Activated T-cell treated with anti-CD3 and anti-CD28 coated beads for 4 hours (primary cell): ENCODE measurements at places on chromosomes 6 and 20.

GRCh38 chr6:1610497-1611321 lies 994 bp downstream of the FOXC1 start:
- DNase-seq = no peak

GRCh38 chr6:36969240-36969691 lies 14.7 kb downstream of the PI16 start:
- no peak for DNase-seq

DNA sequence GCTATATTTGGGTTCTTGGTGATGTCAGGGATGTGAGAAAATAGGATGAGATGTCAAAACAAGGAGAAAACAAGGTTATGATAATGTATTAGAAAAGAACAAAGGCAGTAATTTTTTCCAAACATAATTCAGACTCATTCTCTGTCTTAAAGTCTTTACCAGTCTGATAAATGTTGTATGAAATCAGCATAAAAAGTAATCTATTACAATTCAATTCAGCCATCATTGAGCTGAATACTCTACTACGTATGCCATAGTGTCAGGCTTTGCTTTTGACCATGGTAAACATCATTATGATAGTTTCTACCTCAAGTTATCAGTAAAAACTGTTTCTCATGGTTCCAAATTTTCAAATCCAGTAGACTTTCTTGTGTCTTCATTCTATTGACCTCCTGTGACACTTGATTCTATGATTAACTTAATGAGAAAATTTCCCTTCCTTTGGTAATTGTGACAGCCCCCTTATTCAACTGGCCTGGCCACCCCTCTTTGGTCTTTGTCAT lies 75.0 kb downstream of the EPHA7 start:
- DNase-seq = no peak

DNA sequence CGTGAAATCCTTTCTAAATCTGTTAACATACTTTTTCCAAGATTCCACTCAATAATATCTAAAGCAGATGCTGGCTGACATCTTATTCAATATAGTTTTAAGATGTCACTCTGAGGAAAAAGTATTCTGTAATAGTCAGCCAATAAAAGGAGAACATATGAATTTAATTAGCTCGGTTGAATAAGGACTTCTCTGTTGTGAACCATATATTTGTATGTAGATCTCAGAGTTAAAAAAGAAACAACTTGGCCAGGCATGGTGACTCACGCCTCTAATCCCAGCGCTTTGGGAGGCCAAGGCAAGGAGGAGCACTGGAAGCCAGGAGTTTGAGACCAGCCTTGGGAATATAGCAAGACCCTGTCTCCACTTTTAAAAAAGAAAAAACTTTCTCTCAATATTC lies 7.4 kb upstream of the CD24 start:
- DNase-seq = no peak

DNA sequence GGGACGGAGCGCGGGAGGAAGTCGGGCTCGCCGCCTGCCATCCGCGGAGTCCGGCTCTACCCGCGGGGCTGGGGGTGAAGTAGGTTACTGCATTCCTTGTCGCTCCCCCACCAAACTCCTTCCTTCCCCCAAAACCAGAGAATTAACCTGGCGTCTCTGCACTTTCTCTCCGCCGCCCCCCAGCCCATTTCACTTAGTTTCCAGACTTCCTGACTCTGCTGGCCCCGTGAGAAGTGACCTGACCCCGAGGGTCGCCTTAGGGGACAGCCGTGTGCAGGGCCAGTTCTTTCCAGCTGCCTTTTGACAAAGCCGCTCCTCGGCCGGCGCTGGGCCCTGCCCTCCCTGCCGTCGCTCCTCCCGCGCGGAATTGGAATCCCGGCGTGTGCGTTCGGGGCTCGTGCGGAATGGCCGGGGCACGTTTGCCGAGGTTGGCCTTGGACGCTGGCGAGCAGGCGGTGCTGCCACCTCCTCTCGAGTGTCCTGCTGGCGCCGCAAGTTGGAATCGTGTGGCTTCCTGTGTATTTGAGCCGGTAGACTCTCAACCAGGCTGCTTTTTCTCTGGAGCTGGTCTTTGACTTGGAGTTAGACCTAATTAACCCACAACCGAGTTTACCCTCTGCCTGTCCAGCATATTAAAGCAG lies 650 bp downstream of the DCBLD1 start:
- DNase-seq = no peak

- no peak for DNase-seq
Measured at GRCh38 chr20:21554985-21555384, 41.1 kb upstream of the NKX2-2 start.

DNA sequence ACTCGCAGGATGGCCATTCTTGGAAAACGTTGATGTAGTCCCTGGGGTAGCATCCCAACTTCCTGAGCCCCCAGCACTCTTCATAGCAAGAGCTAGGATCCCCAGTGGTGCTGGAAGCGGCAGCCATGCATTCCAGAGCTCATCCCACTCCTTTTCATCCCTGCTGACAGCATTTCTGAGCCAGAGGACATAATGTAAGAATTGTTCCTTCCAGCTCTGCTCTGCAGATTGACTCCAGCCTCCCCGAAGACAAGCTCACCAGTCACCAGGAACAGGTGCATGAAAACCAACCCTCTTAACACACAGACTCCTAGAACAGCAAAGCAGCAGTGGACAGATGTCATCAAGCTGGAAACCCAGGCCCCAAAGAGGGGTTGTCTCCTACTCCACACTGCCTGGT lies 3.8 kb downstream of the SLC13A3 start:
- no peak for DNase-seq

DNA sequence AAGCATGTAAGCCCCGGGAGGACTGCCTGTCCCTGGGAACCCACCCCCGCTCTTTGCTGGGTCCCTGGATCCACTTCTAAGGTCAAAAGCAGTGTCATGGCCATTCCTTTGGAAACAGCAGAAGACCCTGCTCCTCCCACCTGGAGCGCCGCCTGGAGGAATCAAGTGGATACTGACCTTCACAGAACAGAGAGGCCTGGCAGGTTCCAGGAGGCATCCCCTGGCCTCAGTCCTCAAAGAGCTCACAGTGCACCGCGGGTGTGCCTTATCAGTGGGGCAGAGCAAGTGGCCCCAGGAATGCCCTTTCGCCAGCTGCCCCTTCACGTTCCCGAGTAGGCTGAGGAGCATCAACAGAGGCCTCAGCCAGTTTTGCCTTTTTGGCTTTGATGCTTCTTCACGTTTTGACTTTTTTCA lies 11.1 kb upstream of the SLC4A11 start:
- no peak for DNase-seq

DNA sequence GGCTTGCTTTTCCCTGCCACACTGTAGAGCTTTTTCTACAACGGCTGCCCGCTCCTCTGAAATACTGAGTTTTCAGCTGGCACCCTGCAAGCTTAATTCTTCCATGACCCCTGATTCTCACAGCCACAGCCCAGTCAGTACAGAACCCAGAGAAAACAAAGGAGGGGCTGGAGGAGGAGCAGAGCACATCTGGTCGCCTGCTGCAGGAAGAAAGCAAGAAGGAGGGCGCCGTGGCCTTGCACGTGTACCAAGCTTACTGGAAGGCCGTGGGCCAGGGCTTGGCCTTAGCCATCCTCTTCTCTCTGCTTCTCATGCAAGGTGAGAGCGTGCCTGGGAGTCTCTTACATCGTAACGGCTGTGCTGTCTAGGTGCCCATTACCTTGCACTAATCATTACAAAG lies 11.3 kb downstream of the DLK2 start:
- no peak for DNase-seq

DNA sequence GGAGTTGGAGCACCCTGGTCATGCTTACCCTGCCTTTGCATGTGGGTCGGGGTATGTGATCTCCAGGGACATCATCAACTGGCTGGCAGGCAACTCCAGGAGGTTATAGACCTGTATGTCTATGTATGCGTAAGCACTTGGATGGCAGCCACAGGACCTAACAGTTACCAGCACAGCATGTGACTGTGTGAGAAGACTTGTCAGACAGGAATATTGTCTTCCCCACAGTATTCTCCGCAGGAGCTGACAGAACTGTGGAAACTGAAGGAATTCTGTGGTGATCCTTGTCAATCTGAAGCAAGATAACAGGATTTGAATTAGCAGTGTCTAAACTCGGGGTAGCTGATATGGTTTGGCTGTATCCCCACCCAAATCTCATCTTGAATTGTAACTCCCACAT lies 59.2 kb downstream of the TMEM244 start:
- DNase-seq = no peak

- no peak for DNase-seq
Measured at GRCh38 chr6:40346246-40346645, 240.9 kb downstream of the LRFN2 start.

GRCh38 chr6:78383968-78384367 lies 483.4 kb upstream of the IRAK1BP1 start:
- DNase-seq = no peak

- no peak for DNase-seq
Measured at GRCh38 chr6:100490065-100490464, 25.3 kb upstream of the SIM1 start.

DNA sequence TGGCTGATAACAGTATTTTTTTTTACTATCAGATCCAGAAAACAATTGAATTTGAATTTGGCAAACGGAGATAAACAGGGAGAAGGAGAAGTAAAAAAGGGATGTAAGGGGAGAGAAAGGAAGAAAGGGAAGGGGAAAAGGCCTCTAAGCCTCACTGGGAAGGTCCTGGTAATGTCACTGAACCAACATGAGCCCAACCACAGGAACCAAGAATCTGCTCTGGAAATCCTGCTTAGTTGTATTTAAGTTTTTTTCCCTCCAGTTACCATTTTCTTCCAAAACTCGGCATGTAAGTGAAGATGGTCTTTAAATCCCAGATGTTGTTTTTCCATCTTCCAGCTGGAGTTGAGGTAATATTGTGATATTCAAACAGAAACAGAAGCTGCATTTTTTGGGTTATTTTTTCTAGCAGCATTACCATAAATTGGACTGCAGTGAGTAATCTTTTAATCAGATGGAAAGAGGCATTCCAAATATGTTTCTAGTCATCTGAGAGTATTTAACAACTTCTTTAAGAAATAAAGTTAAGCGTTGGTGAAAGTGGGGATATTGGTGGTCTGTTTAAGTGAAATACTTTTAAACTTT lies 91.1 kb downstream of the TXNDC5 start:
- no peak for DNase-seq

DNA sequence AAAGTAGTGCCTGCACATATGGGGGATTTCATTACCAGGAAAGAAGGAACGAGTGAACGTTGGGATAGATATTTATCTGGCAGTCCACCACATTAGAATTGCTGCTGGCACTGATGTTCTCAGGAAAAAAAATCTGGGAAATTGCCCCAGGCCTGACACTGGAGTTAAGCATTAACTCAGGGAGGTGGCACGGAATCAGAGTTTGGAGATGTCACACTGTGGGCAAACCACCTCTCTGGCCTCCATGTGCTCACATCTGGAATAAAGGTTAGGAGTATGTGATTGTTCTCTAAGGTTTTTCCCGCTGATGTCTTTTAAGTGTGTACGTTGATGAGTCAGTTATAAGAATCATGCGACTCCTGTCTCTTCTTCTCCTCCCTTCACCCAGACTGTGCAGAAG lies 7.9 kb downstream of the TGM3 start:
- no peak for DNase-seq

DNA sequence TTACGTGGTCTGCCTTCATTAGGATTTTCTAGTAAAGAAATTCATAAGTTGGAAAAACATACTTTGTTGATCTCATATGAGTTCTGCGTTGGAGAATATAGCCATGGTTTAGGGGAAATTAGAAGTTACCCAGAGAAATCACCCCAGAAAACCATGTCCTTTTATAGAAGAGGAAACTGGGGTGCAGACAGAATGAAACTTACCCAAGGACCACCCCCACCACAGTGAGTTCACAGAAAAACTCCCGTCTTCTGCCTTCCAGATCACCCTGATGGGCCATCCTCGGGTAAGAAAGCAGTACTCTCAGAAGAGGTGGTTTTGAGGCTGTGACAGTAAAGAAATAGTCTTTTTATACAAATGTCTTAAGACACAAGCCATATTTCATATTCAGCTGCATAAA lies 25.1 kb upstream of the MAFB start:
- no peak for DNase-seq

DNA sequence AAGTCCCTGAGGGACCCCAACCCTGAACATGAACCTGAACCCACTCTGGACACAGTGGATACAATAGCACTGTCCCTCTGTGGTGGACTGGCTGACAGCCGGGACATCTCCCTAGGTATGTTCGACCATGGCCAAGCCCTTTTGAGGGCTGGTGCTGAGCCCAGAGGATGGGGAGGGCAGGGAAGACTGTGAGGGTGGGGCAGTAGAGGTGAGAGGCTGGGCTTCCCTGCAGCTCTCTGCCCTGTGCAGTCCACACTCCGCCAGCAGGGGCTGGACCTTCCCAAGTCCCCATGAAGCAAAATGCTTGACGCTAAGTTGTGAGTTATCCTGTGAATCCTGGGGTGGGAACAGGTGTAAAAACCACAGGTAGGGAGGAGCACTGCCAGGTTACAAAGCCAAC lies 11.5 kb downstream of the LPIN3 start:
- DNase-seq = no peak

- no peak for DNase-seq
Measured at GRCh38 chr6:140032189-140032588, 657.7 kb upstream of the CITED2 start.

- no peak for DNase-seq
Measured at GRCh38 chr6:45791211-45792168, 224.2 kb downstream of the CLIC5 start.

- no peak for DNase-seq
Measured at GRCh38 chr6:32963866-32964265, 4.5 kb upstream of the BRD2 start.

DNA sequence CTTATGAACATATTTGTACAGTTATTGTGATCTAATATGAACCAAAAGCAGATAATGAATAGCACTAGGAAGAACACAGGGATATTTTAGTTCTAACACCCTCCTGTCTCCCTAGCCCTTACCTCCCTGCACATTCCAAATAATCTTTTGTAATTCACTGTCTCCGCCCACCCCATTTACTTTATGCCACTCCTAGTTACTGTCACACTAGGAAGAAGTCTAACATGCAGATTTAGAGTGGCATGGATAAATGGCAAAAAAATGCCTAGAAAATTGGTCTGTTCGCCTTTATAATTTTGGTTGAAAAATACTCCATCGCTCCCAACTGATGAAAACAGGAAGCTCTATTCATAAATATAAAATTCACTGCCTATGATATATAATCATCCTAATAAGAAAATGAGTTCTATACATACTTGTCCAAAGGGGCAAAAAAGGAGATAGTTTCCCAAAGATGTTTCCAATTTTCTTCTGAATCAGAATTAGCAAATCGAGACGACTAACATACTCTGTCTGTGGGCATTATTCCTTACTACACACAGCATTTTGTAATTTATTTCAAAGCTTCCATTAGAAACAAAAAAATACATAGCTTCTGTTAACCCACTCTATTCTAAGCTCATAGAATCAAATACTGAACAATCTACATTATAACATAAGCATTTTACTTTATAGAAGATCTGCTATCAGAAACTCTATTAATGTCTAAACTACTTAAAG lies 1.3 kb upstream of the RUNX2 start:
- no peak for DNase-seq

- DNase-seq = no peak
Measured at GRCh38 chr20:14657266-14658005, 320.0 kb upstream of the FLRT3 start.

- DNase-seq = no peak
Measured at GRCh38 chr6:10569392-10570127, 48.4 kb downstream of the GCNT2 start.
